Thyroid gland (tissue), 4 donors: ENCODE measurements at places on chromosomes 7 and 10. TPM values are rescaled to one million over a fixed set of nuclear protein-coding genes. Genes with fewer than 3 reads are reported as not detected.

- no peak overlapping the region for H3K4me3 ChIP-seq
- DNase-seq: no peak
- no peaks in the 10 kb centered on the region for H3K27me3 ChIP-seq
These were observed 765.9 kb downstream of the GRID1 start for GRCh38 chr10:85600744-85601081.

DNA sequence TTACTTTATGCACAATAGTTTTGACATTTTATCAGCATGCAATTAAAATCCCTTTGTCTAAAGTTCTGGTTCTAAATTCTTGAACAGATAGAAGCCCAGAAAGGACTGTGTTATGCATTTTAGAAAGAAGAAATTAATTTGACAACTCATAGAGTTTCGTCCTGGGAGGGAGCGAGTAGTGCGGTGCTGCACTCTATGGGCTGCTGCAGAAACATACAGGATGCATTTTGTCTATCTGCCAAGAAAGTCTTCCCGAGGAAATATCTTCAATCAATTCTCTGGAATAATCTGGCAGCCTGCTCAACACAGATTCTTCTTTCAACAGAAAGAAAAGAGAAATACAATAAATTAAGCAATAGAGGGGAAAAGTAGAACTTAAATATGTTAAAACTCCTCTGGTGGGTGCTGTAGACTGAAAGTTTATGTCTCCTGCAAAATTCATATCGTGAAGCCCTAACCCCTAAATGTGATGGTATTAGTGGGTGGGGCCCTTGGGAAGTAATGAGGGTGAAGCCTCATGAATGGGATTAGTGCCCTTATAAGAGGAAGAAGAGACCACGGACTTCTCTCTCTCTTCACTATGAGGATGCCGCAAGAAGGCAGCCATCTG, 39.0 kb upstream of the IFRD1 start:
- no peaks in the 10 kb centered on the region for H3K4me1 ChIP-seq
- H3K27me3 ChIP-seq: no peaks in the 10 kb centered on the region
- H3K4me3 ChIP-seq: no peak overlapping the region
- no peaks in the 10 kb centered on the region for H3K36me3 ChIP-seq
- DNase-seq: peak; percentile 14
- no peak overlapping the region for H3K27ac ChIP-seq

DNA sequence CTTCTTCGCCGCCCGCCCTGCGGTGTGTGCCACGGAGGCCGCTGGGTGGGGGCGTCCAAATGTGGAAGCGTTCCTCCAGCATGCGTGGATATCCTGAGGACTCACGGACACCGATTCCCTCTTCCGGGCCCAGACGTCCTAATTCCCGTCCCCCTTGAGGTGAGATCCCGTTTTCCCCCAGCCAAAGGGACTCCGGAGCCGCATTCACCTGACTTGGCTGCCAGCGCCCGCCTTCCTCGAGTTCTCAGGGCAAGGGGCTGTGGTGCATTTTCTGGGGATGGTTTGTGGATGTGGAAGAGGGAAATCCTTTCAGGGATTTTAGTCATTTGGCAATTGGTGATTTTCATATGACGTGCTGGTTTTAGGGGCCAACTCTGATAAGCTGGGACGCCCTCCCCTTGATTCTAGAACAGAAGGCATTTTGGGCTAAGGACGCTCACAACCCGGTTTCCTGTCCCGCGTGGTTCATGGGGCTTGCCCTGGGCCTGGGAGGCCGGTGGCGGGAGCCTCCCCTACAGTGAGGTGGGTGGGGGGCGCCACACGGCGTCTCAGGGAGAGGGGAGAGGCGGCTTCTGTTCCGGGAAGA, 165.4 kb downstream of the ACTR3B start:
- DNase-seq: no peak
- H3K27me3 ChIP-seq: no peaks in the 10 kb centered on the region
- H3K4me1 ChIP-seq: no peaks in the 10 kb centered on the region
- no peak overlapping the region for H3K4me3 ChIP-seq
- H3K27ac ChIP-seq: no peak overlapping the region

DNA sequence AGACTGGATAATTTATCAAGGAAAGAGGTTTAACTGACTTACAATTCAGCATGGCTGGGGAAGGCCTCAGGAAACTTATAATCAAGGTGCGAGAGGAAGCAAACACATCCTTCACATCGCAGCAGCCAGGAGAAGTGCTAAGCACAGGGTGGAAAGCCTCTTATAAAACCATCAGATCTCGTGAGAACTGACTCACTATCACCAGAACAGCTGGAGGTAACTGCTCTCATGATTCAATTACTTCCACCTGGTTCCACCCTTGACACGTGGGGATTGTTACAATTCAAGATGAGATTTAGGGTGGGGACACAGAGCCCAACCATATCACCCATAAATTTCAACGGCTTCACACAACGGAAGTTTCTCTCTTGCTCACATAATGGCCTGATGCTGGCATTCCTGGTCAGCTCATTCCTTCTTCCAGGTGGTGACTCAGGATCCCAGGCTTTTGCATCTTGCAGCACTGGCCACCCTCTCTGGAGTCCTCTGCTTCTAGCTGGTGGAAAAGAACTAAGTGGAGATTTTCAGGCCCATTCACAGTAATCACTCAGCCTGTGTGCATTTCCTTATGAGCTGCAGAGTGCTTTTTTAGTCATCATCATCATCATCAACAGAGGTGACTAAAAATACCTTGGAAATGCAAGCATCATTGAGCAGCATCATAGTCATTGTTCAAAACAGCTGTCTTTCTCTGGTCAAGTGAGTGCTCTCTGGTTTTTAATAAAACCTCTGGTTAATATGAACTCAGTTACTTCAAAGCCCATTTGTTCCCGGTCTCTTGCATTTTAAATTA, 308.1 kb downstream of the SFMBT2 start:
- no peaks in the 10 kb centered on the region for H3K4me1 ChIP-seq
- no peaks in the 10 kb centered on the region for H3K36me3 ChIP-seq
- no peak overlapping the region for H3K27ac ChIP-seq

DNA sequence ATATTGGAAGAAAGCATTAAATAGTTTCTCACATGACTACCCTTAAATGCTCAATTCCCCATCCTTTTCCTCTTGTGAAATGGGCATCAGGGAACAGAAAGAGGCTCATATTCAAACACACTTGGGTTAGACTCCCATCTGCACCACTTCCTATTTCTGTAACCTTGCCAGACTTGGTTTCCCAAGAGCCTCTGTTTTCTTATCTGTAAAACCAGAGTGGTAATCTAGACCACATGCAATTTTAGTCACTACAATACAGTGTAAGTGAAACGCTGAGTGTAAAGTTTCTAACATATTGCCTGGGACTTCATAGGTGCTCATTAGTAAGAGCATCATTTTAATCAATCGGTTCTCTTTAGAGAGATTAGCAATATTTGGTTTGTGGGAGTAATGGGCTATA, 136.3 kb downstream of the SORCS1 start:
- H3K27ac ChIP-seq: no peak overlapping the region
- H3K36me3 ChIP-seq: no peaks in the 10 kb centered on the region
- H3K4me3 ChIP-seq: no peak overlapping the region
- H3K4me1 ChIP-seq: no peaks in the 10 kb centered on the region
- no peak for DNase-seq

GRCh38 chr10:14261336-14261735, 69.4 kb downstream of the FRMD4A start:
- no peaks in the 10 kb centered on the region for H3K4me1 ChIP-seq
- no peak for DNase-seq
- no peak overlapping the region for H3K4me3 ChIP-seq

- H3K4me3 ChIP-seq: no peak overlapping the region
- peak overlapping the region; percentile 50 for H3K27ac ChIP-seq
- H3K4me1 ChIP-seq: peaks cover 36% of the 10 kb centered on the region
- H3K27me3 ChIP-seq: no peaks in the 10 kb centered on the region
- DNase-seq: no peak
These were observed 43.2 kb downstream of the CCNY start for GRCh38 chr10:35379226-35380137.

DNA sequence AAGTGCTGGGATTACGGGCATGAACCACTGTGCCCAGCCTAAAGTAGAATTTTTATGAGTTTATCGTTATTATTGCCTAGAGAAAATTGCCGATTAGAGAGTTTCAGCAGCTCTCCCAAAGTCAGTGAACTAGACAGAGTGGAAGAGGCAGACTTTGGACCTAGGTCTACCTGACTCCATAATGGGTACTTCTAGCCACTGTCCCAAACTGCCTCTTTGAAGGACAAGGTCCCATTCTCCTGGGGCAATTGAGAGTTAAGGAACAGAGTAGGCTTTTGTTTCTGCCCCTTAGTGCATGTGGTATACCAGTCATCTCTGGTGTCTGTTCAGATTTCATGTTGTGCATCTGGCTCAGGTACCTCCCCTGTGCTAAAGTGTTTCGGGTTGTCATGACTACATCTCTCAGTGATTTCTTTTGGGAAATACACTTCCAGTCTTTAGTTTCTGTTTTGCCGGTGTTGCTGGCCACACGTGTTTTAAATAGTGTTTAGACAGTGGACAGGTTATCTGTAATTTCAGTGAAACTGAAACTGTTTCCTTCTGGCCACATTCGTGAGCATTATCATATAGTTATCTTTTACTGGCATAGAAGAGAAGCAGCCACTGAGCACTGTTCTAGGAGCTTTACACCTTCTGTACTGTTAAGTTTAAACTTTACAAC, 4.7 kb downstream of the TMEM236 start:
- no peak overlapping the region for H3K4me3 ChIP-seq
- no peak for DNase-seq
- H3K36me3 ChIP-seq: no peaks in the 10 kb centered on the region
- H3K27me3 ChIP-seq: no peaks in the 10 kb centered on the region

DNA sequence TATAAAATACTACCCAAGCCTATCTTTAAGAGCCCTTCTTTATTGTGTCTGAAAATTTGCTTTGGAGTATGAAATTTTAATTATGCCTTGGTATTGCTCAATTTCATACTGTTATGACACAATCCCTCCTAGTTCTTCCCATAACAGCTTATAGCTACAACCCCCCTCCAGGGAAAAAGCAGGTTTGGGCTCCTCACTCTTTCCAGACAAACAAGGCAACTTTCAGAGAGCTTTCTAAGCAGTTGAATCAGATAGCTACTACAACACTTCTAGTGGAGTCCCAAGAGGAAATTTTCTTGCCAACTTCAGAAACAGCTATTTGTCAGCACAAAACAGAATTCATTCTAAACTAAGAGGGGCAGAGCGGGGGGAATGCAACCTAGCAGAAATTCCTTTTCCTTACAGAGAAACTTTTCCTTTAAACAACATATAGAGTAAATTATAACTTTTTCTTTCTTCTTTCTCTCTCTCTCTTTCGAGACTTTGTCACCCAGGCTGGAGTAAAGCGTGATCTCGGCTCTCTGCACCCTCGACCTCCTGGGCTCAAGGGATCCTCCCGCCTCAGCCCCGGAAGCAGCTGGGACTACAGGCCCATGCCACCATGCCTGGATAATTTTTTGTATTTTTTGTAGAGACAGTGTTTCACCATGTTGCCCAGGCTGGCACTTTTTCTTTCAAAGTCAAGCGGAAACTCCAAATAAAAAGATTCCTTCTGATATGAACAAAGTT, 26.0 kb upstream of the JMJD1C start:
- peaks cover 15% of the 10 kb centered on the region for H3K4me1 ChIP-seq
- H3K4me3 ChIP-seq: no peak overlapping the region
- peak; percentile 50 for DNase-seq
- H3K27me3 ChIP-seq: no peaks in the 10 kb centered on the region
- peak overlapping the region; percentile 56 for H3K27ac ChIP-seq

DNA sequence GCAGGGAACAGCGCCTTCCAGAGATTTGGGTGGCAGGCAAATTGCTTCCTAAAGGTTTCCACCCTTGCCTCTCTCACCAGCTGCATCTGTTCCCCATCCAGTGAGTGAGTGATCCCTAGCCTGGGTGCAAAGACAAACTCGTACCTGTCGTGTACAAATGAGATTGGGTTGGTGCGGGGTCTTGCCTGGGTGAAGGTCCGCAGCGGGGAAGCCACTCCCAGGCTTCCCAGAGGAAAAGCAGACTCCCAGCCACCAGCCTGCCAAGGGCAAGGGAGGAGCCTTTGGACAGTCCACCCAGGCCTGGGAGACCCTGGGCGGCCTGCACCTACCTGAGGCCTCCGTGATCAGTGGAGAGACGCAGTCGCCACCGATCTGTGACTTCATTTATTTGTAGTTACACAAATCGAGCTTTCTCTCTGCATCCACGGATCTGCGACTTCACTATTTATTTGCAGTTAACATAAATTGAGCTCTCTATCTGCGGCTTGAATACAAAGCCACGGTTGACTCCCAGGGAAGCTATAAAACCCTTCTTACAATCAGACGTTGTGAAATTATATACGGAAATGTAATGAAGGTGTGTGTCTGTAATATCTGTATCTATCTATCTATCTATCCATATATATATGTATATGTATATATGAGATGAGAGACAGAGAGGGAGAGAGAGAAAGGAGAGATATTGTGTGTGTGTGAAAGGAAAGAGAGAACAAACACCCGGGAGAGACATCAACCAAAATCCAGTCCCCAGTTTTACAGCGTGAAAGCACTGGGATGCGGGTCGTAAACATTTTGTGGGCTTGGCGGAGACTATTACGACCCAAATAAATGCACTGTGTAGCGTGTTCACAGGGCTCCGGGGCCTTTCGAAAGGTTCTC, 3.0 kb upstream of the HOXA7 start:
- H3K27ac ChIP-seq: no peak overlapping the region
- H3K36me3 ChIP-seq: no peaks in the 10 kb centered on the region
- no peak for DNase-seq
- peaks cover 34% of the 10 kb centered on the region for H3K4me1 ChIP-seq

DNA sequence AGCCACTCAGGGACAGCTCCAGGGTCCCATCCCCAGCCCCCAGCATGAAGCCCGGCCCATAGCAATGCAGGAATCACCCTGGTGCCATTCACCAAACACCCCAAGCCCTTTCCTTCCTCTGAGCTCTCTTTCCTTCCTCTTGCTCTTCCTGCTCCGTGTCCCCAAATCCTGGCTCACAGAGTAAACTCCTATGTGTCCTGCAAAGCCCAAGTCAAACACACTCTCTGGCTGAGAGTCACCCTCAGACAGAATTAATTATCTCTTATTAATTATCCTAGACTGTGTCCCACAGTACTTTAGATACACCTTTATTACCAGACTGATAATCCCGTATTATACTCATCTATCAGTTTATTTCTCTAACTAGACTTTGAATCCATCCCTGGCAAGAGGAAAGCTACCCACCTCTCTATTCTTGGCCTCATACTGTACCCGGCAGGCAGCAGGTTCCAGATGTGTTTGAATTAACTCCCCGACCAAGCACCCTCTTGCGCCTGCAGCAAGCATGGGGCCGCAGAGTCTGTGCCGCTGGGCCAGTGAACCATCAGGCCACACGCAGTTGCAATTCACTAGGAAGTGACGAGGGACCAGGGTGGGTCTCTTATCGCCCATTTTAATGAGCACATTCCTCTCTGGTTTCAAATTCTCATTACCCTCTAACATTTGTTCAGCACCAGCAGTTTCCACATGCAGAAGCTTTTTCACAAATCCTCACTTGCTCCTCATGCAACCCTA, 86.7 kb downstream of the PRKAG2 start:
- H3K4me3 ChIP-seq: no peak overlapping the region
- no peaks in the 10 kb centered on the region for H3K36me3 ChIP-seq
- no peak for DNase-seq
- no peaks in the 10 kb centered on the region for H3K27me3 ChIP-seq
- H3K4me1 ChIP-seq: peaks cover 10% of the 10 kb centered on the region

Gene STX1A
- total RNA-seq: 7.4 TPM

Gene PRLHR
- total RNA-seq: not detected

Gene C10orf71
- total RNA-seq: not detected

Gene MCM10
- total RNA-seq: 0.54 TPM

Gene BAMBI
- total RNA-seq: 0.22 TPM
